Skin of body (tissue), 3 donors: ENCODE measurements at places on chromosomes 3 and 15. TPM values are rescaled to one million over a fixed set of nuclear protein-coding genes. Genes with fewer than 3 reads are reported as not detected.

Gene CCDC39
- total RNA-seq, result not detected

GRCh38 chr15:78056714-78057269 lies 20.7 kb downstream of the TBC1D2B start:
- no peak for DNase-seq

DNA sequence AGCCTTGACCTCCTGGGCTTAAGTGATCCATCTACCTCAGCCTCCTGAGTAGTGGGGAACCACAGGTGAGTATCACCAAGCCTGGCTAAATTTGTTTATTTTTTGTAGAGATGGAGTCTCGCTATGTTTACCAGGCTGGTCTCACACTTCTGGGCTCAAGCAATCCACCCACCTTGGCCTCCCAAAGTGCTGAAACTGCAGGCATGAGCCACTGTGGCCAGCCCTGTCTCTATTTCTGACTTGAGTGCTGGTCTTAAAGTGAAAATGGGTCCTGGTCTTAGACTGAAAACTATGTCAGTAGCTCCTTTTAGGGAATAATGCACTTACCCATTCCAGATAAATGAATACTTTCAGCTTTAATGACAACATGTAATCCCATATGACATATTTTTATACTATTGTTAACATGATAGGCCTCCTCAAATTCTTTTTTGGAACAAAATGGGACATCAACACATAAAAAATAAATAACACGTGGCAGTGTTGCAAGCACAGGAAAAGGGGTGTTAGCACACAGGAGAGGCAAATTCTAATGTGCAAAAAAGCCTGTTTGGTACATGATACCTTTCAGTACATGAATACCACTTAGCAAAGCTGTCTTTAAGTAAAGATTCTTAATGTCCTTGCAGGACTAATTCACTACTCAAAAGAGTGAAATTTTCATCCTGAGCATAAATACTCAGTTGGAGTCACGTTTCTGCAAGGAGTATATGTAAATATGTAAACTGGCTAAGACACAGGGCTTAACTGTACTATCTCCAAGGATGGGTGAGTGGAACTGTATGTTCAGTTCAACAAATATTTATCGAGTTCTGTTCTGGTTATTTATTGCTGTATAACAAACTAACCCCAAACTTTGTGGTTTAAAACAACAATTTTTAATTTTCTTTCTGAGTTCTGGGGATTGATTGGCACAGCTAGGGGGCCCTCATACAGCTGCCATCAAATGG lies 194.7 kb downstream of the NR1D2 start:
- no peak for DNase-seq

GRCh38 chr15:99090938-99091337 lies 13.9 kb upstream of the SYNM start:
- DNase-seq, result no peak

DNA sequence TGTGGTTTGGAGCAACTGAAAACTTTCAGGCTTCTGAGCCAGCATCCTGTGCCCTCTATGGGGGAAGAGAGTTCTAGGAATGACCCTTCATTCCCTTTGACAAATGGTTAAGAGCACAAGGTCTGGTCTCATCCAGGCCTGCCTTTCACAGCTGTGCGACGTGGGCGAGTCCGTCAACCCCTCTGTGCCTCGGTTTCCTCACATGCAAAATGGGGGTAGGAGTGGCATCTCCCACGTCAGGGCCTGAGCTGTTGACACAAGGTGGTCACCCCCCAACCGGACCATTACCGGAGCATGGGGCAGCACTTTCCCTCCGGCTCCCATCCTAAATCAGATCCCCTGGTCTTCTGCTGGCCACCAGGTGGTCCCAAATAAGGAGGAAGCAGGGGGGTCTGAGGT lies 70.4 kb downstream of the ATP2B2 start:
- no peak for DNase-seq

DNA sequence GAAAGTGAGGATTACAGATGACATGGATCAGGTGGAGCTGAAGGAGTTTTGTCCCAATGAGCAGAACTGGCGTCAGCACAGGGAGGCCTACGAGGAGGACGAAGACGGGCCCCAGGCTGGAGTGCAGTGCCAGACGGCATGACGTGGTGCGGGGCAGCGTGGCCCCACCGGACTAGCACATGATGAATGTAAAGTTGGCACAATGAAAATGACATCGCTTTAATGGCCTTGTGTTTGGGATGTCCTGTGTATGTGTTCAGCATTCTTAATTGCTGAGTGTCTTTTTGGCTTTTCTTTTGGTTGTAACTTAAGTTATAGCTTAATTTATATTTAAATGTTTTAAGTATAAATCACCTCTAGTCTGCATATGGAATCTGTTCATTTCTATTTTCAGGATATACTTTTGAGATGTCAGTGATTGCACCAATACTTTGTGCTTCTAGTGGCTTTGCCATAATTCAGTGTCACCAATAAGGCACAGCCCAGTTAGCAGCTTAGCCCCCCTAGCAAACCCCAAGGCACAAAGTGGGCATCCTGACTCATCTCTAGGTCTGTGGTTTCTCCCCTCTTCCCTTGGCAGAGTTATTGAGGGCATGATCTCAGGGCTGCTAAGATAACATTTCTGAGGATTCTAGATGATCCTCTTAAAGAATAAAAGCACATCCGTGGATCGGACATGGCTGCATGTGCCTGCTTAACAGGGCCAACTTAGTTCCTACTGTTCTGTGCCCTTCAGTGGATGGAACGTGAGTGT lies 16.1 kb downstream of the DNAJA4 start:
- no peak for DNase-seq
